ENCODE measurements at places on chromosomes 2 and 18.

DNA sequence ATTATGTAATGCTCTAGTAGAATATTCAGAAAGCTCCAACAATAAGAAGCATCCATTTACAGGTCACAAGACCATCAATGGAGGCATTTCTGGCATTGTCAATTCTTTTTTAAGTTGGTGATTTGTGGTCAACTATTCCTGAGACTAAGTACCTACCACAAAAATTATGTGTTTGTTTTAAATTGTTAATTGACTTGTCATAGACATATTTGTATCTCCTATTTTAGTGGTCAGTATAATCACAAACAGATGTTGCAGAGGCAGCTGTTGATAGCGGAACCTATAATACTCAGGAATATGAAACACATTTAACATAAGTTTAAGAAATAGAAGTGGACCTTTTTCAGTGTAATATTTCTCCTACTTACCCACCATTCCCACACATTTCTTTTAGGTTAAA lies 430.1 kb downstream of the CCDC85A start:
- DNase-seq = no peak

DNA sequence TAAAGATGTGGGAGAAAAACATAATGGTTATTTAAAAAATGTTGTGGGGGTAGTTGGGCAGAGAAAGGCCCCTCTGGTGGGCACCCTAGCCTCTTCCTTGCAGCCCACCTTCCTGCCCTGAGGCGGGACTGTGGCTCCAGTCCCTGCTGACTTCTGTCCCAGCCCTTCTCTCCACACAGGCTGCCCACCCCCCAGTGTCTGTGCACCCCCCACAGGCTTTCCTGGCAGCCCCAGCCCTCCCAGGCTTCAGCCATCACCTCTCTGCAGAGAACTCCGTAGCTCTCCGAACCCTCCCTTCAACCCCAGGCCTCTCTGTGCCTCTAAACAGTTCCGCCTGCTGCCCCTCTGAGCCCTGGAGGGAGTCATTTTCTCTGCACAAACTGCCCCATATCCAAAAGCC lies 75.4 kb downstream of the DYSF start:
- DNase-seq = no peak

DNA sequence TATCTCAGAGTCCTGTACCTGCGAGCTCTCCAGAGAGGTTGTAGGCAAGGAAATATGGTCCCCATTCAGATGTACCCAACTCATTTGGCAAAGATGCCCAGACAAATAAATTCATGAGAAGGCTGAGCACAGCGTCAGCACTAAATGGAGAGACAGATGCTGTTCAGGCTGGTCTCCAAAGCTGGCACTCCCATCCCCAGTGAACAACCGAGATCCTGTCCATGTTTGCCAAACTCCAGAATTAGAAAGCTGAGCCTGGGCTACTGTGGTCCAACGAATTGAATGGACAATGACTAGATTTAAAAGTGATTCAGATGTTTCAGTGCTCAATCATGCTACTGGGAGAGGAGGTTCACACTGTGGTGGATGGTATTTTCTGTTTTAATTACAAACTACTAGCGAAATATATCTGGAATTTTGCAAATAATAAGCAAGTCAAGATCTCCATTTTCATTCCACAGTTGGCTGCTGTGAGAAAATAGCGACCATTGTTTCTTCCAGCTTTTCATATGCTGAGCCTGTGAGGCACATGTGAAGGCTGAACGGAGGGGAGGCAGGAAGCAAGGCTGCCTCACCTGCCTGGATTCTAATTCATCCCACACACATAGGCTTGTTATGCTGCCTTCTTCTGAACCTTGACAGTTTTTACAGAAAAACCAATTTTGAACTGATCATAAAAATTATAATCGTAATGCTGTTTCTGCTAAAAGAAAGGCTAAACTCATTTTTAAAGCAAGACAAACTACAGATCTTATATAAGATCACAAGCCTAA lies 22.6 kb upstream of the DAPL1 start:
- DNase-seq = no peak

GRCh38 chr2:232897598-232898408 lies 27.7 kb downstream of the SNORC start:
- no peak for DNase-seq

DNA sequence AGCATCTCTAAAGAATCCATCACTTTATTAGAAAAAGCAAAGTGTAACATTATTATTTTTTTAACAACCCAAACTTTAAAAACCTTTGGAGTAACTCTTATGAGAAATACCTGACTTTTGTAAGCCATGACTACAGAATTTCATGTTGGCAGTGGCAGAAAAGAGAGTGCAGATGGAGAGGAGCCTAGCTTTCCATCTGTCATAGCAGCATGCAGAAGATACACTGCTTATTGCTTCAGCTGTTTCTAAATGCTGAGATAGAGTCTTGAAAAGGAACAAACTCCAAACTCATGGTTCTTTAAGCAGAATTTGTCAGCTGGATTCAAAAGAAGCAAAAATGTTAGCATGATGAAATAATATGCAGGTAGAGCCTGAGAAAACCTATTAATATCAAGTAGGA lies 1130.3 kb downstream of the DPP10 start:
- DNase-seq = no peak

DNA sequence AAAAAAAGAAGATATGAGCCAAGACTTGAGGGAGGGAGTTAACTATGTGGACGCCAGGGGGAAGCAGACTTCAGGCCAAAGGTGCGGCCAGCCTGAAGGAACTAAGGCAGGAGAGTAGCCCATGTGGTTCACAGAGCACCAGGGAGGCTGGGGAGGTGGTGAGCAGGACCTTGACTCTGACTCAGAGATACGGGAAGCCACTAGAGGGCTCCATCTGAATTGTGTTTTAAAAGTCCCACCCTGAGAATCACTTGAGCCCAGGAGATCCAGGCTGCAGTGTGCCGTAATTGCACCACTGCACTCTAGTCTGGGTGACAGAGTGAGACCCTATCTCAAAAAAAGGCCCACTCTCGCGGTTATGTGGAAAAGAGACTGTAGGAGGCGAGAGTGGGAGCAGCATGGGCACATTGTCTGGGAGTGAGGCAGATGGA lies 12.3 kb downstream of the CEP192 start:
- DNase-seq = no peak

DNA sequence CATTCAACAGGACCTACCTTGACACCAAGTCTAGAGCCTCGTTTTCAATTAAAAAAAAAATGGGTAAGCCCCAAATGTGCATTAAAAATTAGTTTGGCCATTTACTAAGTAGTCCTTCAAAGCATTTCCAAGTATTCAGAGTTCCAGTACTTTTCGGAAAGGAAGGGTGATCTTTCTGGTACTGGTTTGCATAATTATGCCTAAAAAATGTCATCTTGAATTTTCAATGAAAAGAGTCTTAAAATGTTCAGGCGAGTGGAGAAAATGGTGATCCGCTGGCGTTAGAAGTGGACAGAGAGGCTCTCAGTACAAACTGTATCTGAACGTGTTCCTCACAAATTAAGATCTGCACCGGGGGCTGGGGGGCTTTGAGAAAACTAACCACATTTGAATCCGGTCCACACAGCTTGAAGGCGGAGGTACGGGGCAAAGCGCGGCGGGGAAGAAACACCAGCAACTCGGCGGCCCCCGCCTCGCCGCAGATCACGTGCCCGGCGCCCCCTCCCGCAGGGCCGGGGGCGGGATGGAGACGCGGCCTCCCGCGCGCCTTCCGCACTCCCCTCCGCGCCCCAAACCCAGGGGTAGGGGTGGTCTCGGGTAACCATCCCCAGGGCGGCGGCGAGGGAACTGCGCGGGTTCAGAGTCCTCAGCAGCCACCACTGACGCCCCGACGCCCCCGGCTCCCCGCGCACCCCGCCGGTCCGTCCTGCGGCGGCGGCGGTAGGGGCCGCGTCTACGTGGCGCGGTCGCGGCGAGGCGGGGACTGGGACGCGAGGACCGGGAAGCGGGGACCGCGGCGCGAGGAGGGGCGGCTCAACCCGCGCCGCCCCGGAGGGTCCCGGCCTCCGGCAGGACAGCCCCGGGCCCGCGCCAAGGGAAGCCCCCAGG lies 564 bp downstream of the LPIN2 start:
- peak; percentile 30 for DNase-seq

- DNase-seq = no peak
Observed at GRCh38 chr2:232324778-232325177, 53.8 kb upstream of the ALPP start.

DNA sequence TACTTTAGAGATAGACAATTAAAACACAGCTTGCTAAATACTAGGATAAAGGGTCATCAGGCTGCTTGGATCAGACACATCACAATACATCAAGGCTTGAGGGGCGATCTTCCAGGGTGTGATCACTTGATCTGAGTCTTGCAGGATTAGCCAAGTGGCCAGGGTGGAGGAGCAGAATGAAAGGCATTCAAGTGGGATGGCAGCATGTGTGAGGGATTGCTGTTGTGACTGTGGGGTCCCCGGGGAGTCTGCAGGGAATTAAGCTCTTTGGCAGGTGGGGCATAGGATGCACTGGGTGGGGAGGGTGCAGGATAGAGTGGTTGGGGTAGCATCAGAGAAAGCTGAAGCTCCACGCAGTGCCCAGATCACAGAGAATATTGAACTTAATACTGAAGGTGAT lies 58.0 kb upstream of the TMEM163 start:
- no peak for DNase-seq

DNA sequence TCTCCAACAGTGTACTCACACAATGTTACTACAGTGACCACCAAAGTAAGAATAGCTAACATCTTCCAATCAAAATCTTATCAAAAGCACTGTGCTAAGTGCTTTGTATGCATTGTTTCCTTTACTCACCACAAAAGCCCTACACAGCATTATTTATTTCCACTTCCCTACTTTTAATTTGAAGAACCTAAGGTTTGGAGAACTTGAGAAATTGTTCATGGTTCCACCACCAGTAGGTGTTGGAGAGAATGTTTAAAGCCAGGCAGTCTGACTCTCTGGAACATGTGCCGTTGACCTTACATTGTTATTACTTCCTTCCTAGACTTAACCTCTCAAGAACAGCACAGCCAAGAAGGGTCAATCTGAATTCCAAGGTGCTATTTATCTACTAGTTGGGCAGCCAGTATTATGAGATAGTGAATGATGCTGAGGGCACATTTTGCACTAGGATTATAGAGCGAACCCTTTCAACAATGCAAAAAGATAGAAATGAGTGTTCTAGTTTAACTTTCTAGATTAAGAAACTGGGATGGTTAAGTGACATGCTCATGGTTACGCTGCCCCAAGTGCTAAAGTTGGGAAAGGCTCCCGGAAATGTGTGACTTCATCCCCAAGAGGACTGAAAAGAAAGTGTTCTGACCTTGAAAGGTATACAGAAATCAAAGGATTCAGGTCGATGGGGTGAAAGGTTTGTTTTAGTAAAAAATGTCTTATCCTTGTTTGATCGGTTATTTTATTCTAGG lies 55.2 kb upstream of the FAM136A start:
- no peak for DNase-seq

- DNase-seq = no peak
Observed at GRCh38 chr2:215504547-215504946, 68.7 kb upstream of the FN1 start.

DNA sequence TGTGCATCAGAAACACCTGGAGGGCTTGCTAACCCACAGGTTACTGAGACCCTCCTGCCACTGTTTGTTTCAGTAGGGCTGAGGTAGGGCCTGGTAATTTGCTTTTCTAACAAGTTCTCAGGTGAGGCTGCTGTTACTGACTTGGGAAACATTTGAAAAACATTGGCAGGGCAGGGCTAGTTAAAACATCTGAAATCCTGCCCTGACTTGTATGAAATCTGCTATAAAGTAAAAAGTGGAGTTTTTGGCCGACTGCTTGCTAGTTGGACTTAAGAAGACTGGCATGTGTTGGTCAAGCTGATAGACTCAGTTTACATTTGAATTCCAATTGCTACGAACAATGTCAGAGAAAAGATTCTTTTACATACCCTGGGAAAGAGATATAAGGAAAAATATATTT lies 111.6 kb upstream of the DLX2 start:
- no peak for DNase-seq

DNA sequence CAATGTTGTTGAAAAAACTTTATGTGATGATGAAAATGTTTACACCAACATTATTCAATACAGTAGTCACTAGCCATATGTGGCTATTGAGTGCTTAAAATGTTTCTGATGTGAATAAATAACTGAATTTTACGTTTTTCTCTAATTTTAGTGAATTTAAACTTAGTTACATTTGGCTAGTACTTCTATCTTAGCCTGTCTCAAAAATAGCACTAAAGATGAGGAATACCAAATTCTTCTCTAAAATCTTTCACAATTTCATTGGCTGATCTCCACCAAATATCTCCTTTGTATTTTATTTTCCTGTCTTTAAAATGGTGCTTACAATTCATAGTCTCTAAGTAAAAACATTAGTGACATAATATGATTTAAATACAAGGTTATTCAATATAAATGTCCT lies 83.7 kb upstream of the RND3 start:
- DNase-seq = no peak

GRCh38 chr2:9484533-9484932 lies 10.2 kb downstream of the IAH1 start:
- no peak for DNase-seq

GRCh38 chr2:229748950-229749349 lies 34.6 kb upstream of the DNER start:
- DNase-seq = no peak

- no peak for DNase-seq
Observed at GRCh38 chr18:71027531-71027930, 738.7 kb downstream of the SOCS6 start.

DNA sequence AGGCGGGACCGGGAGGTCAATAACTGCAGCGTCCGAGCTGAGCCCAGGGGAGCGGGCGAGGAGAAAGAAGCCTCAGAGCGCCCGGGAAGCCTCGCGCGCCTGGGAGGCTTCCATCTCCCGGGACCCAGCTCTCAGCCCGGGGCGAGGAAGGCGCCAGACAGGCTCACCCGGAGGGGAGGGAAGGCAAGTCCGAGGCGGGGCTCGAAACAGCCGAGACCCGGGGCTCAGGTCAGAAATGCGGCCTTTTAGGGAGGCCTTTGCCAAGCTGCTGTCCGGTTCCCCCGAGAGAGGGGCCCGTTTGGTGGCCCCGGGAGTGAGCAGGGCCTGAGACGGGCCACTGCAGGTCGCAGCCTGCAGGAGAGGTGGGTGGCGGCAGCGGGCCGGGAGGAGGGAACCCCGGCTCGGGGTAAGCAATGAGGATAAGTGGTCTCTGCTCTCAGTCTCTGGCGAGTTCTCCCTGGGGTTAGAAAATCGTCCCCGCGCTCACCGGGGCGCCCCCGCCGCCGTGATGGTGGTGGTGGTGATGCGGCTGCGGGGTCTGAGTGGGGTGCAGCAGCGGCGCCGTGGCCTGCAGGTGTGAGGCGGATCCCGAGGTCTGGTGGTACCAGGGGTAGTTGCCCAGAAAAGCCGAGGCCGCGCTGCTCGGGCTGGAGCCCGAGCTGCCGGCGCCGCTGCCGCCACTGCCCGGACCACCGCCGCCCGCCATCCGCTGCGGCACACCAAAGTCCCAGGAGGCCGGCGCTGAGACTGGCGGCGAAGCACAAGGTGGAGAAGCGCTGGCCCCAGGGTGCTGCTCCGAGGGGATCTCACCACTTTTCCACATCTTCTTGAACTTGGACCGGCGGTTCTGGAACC lies 2.4 kb downstream of the DLX2 start:
- no peak for DNase-seq

DNA sequence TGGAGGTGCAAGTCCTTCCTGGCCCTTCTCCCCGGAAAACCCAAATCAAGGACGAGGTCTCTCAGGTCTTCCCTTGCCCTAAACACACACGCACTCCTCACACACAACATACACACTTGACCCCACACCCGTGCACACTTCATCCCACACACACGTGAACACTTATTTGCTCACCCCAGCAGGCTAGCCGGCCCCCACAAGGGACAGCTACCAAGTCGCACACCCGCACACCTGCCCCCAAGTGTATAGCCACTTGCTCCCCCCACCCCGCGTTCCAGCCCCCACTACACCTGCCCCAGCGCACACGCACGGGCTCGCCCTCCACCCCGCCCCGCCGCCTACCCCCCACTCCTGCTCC lies 359 bp downstream of the TGFBRAP1 start:
- peak; percentile 43 for DNase-seq

GRCh38 chr2:157835425-157835824 lies 40.7 kb downstream of the ACVR1 start:
- DNase-seq = no peak
